ENCODE measurements at places on chromosomes 4 and X.
A peak's percentile ranks its signal among the peaks of the same experiment; 100 is the strongest.

GRCh38 chr4:11548597-11549082, 119.9 kb upstream of the HS3ST1 start:
- no peak for DNase-seq

- DNase-seq = no peak
Measured at GRCh38 chrX:101274198-101274597, 16.9 kb downstream of the TAF7L start.

DNA sequence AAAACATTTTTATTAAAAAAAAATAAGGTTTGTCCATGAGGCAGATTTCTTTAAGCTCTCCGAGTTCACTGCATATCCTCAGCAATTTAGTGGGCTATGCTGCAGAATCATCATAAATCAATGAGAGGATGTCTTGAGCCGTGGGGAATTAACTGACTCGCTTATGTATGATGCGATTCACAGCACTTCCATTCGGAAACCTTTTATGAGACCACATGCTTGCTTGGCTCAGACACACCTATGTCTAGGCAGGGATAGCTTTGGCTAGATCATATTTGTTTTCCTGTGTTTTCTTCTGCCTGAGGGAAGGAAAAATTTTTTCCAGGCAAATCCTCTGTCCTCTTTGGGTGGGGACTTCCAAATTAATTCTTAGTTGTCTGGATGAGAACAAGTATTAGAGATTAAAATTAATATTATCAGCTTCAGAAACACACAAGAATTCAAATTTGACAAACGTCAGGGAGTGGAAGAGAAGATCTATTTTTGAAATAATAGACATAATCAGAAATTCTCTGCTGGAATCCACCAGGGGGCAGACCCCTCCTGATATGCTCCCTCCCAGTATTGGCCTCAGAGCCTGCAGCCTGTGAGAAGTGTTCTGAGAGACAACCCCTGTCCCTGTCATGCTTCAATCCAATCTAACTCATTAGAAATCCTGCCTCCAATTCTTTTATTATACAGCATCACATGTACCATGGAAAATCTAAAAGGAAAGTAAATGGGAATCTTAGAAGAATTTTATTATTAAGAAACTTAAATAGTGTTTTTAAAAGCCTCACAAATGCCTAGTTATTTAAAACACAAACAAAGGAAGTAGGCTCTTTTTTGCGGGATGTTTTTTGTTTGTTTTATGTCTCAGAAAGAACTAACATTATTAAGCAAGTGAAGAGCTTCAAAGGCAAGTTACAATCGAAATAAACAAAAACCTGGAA, 345.1 kb upstream of the TACR3 start:
- DNase-seq = peak; percentile 27

DNA sequence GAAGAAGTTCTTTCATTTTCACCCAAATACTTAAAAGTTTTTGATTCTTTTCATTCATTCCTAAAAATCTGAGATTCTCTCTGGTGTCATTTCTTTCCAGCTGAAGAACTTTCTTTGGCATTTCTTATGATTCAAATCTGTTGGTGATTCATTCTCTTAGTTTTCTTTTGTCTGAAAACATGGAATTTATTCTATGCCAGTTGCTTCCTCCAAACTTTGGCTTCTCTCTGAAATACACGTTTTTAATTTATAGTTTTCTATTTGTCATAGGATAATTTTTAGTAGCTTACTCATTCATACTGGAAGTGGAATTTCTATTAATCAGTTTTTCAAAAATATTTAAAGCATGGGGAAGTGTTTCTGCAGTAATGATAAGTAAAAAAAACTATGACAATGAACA, 1012.0 kb downstream of the RPA4 start:
- DNase-seq = peak; percentile 66

- no peak for DNase-seq
Measured at GRCh38 chr4:143374771-143375170, 38.1 kb downstream of the GAB1 start.

- DNase-seq = peak; percentile 17
Measured at GRCh38 chrX:104195489-104196084, 29.3 kb downstream of the FAM199X start.

DNA sequence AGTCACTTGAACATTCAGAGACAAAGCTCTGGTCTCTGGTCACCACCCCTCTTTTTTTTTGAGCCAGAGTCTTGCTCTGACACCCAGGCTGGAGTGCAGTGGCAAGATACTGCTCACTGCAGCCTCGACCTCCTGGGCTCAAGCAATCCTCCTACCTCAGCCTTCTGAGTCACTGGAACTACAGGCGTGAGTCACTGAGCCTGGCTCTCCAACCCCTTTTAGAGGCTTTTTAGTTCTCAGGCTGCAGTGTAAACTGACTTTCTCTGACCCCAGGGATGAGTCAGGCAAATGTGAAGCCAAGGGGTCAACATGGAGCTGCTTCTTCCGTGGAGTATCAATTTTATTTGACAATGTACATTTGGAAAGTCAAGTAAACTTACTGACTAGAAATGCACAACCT, 229.2 kb downstream of the PTTG2 start:
- DNase-seq = peak; percentile 81

- peak; percentile 4 for DNase-seq
Measured at GRCh38 chr4:125011646-125012045, 299.1 kb upstream of the ANKRD50 start.

DNA sequence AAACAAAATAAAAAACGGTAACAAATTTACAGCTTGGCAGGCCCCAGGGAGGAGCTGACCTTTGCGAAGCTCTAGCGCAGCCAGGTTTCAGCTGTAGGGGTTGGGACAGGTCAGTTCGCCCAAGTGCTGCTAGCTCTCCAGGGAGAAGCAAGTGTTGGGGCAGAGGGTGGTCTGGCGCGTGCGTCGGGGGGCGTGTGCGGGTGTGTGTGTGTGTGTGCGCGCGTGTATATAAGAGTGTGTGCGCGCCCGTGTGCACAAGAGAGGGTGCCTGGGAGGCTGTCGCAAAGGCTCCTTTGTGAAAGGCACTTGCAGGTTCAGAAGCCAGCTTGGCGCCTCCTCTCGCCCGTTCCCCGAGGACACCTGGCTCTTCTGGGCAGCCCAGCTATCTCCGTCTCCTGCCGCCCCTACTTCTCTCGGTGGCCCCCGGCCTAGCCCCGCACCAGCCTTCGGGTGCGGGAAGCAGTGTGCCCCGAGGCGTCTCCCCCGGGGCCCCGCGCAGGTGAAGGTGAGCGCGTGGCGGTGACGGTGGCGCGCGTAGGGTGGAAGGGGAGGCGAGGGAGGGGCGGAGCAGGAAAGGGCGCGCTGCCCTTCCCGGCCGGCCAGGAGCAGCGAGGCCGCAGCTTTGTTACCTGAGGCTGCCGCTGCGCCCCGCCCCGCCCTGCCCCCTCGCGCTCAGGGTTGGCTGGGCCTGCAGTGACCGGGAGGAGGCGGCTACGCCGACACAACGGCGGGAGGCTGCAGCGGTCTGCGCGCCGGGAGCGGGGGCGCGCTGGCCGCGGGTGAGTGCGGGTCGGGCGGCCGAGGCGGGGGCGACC, at the start of gene FHDC1:
Gene FHDC1, plus strand, starts transcription at position 693 of the 815 bp plus-strand sequence. CDS start 6,735 bp downstream, outside the sequence.
- no peak for DNase-seq

- DNase-seq = peak; percentile 3
Measured at GRCh38 chr4:177728361-177729152, 286.3 kb upstream of the AGA start.

GRCh38 chr4:48153791-48154550, 19.9 kb upstream of the TXK start:
- no peak for DNase-seq

DNA sequence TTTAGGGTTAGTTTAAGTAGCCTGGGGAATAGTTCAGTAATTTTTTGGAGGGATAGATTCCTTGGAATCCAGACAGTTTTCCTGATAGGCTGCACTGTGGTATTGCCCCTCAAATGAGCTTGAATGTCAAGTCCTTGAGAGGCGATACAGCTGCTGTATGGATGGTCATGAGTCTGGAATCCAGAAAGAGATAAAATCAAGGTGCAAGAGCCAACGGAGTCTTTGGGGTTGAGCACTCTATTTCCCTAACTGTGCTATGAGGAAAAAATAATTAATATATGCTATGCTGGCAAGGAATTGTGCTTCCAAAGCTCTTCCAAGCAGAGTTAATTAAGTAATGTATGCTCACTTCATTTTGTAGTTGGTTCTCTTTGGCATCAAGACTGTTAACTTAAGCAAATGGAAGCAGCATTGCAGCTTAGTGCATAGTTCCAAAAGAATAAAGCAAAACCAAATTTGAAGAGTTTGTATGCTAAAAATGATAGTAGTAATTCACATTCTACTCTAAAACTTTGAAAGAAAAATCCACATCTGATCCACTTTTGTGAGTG, 48.8 kb downstream of the LIMCH1 start:
- peak; percentile 19 for DNase-seq

- no peak for DNase-seq
Measured at GRCh38 chr4:68062501-68062900, 67.2 kb downstream of the TMPRSS11F start.

- DNase-seq = no peak
Measured at GRCh38 chrX:19776753-19777152, 110.6 kb downstream of the SH3KBP1 start.

GRCh38 chr4:13378973-13379759, 105.0 kb downstream of the RAB28 start:
- DNase-seq = no peak

- DNase-seq = peak; percentile 1
Measured at GRCh38 chr4:130747842-130748241, 1651.9 kb downstream of the C4orf33 start.

DNA sequence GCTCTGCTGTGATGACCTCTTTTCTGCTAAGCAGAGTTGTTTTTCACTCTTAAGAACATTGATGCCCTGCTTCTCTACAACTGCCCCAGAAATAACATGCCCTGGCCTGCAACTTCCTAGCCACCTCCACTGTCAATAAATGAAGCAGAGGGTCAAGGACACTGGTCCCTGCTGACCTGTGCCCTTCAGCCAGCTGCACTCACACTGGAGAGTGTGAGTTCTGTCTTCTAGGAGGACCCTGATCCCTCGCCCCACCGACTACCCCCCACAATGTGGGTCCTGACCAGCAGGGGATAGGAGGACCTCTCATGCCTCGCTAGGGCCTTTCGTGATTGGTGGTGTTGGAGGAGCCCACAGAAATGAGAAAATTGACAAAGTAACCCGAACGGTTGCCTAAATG, 408.1 kb upstream of the GALNT7 start:
- DNase-seq = no peak

DNA sequence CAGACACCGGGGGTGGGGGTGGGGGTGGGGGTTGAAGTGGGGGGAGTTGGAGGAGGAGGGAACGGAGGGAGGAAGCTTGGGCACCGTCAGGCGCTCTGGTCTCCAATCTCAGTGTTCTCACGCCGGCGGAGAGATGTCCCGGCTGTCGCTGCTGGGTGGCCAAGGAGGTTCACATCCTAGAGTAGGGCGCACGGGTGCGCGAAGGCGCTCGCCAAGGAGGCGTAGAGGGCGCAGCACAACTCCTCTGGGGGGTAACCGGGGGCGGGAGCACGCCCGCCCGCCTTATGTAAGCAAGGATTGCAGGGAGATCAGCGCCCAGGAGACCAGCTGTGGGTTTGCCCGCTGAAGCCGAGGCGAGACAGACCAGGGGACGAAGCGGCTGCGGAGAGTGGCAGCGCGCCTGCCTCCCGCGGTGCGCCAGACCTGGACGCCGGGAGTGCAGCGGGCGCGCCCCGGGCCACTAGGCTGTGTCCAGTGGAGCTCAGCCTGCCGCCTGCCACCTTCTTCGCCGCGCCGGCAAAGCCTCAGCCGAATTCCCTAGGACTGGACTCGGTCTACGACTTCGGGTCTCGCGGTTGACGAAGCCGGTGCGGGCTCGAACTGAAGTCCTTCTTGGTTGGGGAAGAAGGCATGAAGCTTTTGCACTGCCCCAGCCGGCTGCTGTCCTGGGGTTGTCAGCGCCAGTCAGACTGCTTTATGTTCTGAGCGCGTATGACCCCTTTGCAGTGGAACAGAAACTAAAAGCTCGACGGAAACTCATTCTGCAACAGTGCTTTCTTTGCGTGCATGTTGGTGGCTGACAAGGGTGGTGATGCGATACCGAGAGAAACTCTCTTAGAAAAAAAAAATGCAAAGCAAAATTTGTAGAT, 707 bp upstream of the UNC5C start:
- peak; percentile 20 for DNase-seq

GRCh38 chrX:136227948-136228838, 23.0 kb downstream of the MAP7D3 start:
- peak; percentile 19 for DNase-seq

GRCh38 chrX:38462257-38462656, 99.1 kb upstream of the TSPAN7 start:
- DNase-seq = no peak

DNA sequence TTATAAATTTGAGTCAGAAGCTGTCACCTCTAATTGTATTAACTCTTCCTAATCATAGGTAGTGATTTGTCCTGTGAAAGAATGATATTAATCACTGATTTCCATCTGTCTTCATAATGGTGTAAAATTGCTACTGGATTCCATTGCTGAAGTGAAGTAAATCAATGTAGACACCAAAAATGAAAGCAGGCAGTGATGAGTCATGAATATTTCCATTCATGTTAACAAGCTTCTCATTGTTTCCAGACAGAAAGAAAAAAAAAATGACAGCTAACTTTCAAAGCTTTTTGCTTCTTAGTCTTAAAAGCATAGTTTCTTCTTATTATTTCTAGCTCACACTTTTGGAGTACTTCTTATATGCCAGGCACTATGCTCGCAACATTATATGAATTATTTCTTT, 21.5 kb downstream of the FAM114A1 start:
- peak; percentile 92 for DNase-seq

DNA sequence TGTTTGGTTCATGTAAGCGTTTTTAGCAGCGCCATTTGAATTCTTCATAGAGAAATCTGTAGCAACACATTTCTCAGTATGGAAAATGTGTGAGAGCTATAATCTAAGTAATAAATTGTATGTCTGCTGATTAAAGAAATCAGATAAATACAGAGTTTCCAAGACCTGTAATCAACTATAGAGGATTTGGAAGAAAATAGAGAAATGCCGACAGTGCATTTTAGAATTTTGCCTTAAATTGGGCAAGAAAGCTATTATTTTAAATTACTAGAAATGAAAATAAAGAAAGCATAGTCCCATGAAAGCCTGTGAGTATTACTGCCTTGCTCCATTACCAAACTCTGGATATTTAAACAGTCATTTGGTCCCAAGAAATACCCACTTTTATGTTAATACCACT, 2.7 kb downstream of the RUFY3 start:
- no peak for DNase-seq

DNA sequence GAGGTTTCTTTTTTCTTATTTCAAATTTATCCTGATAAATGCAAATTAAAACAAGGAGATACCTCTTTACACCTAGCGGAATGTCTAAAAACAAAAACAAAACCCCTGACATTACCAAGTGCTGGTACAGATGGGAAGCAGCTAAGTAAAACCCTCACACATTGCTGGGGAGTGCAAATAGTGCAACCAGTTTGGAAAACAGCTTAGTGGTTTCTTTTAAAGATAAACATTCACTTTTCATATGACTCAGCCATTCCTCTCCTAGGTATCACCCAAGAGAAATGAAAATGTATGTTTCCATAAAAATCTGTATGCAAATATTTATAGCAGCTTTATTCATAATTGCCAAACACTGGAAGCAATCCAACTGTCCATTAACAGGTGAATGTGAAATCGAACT, 84.1 kb upstream of the HELT start:
- no peak for DNase-seq

- no peak for DNase-seq
Measured at GRCh38 chrX:57134702-57135101, 2.5 kb downstream of the SPIN2A start.

Measured in fibroblast of upper back skin (primary cell).